IPS-NIHi11 (cell line): ENCODE measurements at places on chromosomes 7 and 10.

DNA sequence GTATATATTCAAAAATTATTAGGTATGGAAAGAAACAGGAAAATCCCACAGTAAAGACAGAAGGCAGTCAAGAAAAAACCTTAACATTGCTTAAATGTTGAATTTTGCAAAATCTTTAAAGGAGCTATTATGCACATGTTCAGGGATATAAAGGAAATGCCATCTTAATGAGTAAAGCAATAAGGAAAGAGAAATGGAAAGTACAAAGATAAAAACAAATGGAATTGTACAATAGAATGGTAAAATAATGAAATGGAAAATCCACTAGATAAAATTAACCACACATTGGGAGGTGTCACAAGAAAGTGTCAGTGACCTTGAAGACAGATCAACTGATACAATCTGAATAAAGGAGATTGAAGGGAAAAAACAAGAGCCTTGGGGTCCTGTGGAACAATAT lies 82.0 kb downstream of the KIF20B start:
- no peak for DNase-seq

DNA sequence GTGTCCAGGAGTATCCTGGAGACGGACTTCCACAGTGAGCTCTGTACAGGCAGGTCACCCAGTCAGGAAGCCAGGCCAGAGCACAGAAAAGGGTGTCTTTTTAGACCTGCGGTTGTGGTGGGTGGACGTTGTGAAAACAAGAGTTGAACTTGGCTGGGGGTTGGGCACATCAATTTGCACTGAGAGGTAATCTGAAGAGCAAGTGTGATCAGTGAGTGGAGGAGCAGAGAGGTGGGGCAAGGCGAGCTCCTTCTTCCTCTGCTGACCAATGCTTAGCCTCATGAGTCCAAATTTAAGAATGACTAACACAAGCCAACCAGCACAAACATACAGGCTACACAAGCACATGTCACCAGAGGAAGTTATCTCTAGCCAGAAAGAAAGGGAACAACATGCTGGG lies 310.8 kb downstream of the TCERG1L start:
- DNase-seq = no peak

DNA sequence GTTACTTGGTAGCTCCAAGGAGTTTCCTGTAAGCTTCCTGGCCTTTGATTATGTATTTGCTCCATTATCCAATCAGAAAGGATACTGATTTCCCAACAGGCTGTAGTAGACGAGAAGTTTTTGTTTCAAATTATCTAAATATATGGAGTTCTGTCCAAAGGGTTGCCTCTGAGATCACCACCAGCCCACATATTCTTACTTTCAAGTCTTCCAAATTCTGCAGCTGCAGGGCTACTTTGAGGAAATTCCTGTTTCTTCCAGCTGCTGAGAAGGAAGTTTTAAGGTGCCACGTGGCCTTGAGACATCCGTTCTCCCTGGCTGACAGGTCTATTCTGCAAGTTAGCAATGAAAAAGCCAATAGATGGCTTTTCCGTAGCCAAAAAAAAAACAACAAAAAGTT lies 286.0 kb downstream of the TWIST1 start:
- no peak for DNase-seq

- DNase-seq = no peak
Measured at GRCh38 chr10:96369890-96370583, 11.2 kb upstream of the OPALIN start.

GRCh38 chr10:71587941-71588573 lies 131.5 kb downstream of the C10orf105 start:
- DNase-seq = no peak

- no peak for DNase-seq
Measured at GRCh38 chr7:55096323-55096722, 77.5 kb downstream of the EGFR start.

DNA sequence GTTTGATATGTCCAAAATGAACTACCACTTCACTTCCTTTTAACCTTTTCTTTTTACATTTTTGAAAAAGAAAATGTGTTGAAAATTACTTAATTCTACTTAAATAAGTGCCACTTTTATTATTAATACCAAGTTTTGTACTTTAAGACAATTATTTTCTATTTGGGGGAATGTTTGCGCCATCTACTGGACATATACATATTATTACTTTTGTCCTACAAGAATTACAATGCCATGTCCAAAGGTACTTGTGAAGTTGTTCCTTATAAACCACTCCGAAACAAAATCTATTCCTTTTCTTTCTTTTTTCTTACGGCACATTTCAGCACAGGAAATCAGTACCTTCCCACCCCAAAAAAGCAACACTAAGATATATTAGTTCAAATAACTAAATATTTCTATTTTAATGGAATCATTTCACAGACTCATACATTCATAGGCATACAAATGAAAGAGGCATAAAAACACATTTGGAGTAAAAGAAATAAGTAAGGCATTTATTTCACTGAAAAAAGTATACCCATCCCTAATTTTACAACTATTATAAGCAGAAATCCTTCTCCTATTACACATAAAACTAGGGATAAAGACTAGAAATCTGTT lies 169.9 kb downstream of the RNF133 start:
- DNase-seq = peak; percentile 26
